Hematopoietic multipotent progenitor cell (in vitro differentiated cells): ENCODE measurements at places on chromosomes 16 and 17. TPM values are rescaled to one million over a fixed set of nuclear protein-coding genes. Genes with fewer than 3 reads are reported as not detected.

DNA sequence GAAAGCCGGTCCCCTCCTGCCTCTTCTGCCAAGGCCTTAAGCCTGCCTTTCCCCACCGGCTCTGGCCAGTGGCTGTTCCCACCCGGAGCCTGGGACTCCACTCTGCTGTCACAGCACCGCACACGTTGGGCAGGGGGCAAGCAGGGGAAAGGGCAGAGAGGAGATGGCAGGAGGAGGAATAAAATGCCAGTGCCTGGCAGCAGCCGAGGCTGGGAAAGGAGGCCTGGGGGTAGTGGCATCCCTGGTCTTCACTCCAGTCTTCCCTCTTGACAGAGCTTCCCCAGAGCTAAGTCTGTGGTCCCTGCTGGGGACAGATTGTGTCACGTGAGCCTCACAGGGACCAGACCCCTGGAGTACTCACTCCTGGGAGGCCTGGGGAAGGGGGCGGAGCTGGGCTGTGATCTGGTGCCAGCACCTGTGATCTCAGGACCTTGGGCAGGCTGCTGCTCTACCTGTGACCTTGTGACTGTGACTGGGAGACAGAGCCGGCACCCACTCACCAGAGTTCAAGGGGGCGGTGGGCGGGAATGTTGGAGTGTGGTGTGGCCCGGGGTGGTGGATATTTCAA lies 97.2 kb upstream of the GSE1 start:
- DNase-seq: no peak

HOXB2 gene
- 10.8 TPM for total RNA-seq

DNA sequence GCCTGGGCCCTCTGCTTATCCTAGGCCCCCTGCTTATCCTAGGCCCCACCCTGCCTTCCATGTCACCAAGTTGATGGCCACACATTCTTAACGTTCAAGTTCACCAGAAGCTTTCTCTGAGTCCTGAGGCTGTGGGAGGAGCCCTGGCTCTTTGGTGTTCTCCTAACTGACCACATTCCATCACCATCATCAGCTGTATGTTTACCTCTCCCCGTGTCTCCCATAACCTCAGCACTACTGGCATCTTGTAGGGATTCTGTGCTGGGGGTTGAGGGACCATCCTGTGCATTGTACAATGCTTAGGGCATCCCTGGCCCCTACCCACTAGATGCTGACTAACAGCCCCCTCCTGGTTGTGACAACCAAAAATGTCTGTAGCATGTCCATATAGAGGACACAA lies 99.3 kb downstream of the NDE1 start:
- no peak for DNase-seq

PLLP gene
- 0.27 TPM for total RNA-seq

ATP2C2 gene
- total RNA-seq: under 0.01 TPM

DNA sequence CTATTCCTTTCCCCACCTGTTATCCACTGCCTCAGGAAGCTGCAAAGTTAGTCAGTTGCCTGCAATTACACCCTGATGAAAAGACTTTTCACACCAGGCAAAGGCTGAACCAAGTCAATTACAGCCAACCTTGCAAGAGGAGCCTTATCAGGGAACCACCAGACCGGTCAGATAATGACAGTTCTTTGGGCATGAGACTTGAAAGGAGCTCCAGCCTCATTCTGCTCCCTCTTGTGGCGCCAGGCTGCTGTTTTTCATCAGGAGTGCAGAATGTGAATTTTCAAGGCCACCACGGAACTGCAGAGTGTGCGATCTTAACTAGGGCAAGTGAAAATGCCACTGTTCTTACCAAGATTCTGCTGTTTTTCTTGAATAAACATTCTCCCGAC lies 22.5 kb downstream of the DNAI2 start:
- DNase-seq: peak; percentile 83

PRDM7 gene
- total RNA-seq: not detected

CDC6 gene
- total RNA-seq: 4.0 TPM

GRCh38 chr17:1220346-1220745 lies 40.6 kb upstream of the ABR start:
- DNase-seq: no peak

NATD1 gene
- total RNA-seq: 8.6 TPM

GRCh38 chr17:81148571-81148970 lies 16.7 kb upstream of the PVALEF start:
- no peak for DNase-seq

DNA sequence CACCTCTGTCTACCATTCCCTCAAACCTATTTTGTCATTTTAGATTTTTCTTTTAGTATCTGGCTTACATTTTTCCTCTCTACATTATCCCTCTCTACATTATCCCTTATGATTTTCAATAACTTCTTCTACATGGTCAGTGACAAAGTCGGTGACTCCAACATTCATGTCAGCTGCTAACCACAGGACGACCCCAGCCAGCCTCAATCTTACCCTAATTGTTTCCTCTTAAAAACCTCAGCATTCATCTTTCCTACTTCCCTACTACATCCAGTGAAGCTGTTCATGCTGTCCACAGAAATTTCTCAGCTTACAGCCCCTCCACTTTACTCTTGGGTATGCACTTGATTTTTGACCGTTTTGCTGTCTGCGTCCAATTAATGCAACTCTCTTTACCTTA lies 8.3 kb downstream of the MYH10 start:
- DNase-seq: no peak

GRCh38 chr16:50950955-50951354 lies 200.1 kb downstream of the SALL1 start:
- DNase-seq: no peak

LAT gene
- total RNA-seq: 3.0 TPM

CBX2 gene
- total RNA-seq: 44.2 TPM

CYB5B gene
- total RNA-seq: 64.1 TPM

DNA sequence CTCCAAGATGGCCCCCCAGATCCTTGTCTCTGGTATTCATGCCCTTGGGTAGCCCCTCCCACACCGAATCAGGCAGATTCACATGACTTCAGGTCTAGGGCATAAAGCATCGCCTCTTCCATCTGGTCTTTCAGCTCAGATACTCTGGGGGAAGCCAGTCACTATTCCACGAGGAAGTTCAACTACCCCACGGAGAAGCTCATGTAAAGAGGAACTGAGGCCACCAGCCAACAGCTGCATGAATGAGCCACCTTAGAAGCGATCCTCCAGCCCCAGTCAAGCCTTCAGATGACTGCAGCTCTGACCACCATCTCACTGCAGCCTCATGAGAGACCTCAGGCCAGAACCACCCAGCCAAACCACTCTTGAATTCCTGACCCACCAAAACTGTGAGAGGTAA lies 54.1 kb downstream of the SOCS3 start:
- DNase-seq: no peak

NLE1 gene
- 59.2 TPM for total RNA-seq

DNA sequence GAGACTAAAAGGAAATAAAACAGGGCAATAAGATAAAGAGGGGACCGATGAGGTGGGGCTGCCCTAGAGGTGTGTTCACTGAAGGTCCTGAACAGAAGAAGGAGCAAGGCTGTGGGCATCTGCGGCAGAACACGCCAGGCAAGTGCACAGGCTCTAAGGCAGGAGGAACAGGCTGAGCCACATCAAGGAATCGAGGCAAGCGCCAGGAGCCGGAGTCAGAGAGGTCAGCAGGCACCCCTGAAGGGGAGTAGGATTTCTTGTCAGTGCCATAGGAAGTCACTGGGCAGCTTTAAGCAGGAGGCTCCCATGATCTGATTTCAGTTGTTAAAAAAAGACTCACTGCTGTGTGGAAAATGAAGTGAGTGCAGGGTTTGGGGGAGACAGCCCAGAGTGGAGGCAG lies 186.5 kb downstream of the KATNIP start:
- no peak for DNase-seq

PMFBP1 gene
- 1.6 TPM for total RNA-seq

- DNase-seq: no peak
Measured at GRCh38 chr17:75981019-75981615, 2.1 kb downstream of the TEN1 start.

DNA sequence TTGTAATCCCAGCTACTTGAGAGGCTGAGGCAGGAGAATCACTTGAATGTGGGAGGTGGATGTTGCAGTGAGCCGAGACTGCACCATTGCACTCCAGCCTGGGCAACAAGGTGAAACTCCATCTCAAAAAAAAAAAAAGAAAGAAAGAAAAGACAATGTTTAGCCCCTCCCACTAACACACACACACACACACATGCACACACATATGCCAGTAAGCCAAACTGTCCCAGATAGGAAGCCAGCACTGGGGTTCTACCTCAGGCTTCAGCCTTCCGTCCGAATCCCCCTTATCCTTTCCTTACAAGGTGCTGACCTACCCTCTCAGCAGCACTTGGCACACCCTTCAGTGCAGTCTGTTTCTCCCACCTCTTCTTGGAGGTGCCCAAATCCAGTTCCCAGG lies 8.7 kb upstream of the KCNH6 start:
- no peak for DNase-seq

KCNG4 gene
- not detected for total RNA-seq

DNA sequence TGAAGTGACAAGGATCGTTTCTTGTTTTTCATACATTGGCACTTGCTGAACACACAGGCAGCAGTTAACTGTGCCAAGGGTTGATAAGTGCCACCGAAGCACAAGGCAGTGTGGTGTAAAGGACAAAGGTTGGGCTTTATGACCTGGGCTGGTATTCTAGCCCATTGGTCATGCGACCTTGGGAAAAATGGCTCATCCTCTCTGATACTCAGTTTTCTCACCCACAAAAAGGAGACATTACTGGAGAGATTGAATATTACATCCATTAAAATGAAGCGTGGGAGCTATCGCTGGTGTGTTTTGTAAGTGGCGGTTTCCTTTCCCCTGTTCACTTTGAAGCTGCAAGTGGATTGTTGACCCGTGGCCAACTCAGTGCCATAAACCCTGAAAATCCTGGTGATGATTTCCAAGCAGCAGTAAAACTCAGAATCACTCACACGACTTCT lies 216.9 kb downstream of the HAPSTR1 start:
- DNase-seq: no peak

GRCh38 chr16:64924086-64924485 lies 197.8 kb downstream of the CDH11 start:
- no peak for DNase-seq

GRCh38 chr16:87601401-87601981 lies 817 bp upstream of the JPH3 start:
- DNase-seq: no peak
